ENCODE measurements at places on chromosomes 16 and 17. TPM values are rescaled to one million over a fixed set of nuclear protein-coding genes. Genes with fewer than 3 reads are reported as not detected.

The CFAP97D1 gene
- not detected for total RNA-seq

The RANBP10 gene
- 22.7 TPM for total RNA-seq

The MAP1LC3B gene
- 104 TPM for total RNA-seq

The RAB11FIP4 gene
- total RNA-seq, result 165 TPM

The WNT9B gene
- 2.0 TPM for total RNA-seq

The GPRC5C gene
- total RNA-seq, result 17.1 TPM

The NUPR1 gene
- total RNA-seq, result 35.7 TPM

All from dorsolateral prefrontal cortex (tissue), 122 donors.